ENCODE measurements at places on chromosomes 13 and 19. TPM values are rescaled to one million over a fixed set of nuclear protein-coding genes. Genes with fewer than 3 reads are reported as not detected.
A peak's percentile ranks its signal among the peaks of the same experiment; 100 is the strongest.

- no peak for DNase-seq
Measured at GRCh38 chr13:93724187-93724586, 497.6 kb downstream of the GPC6 start.

Gene SLC1A6
- total RNA-seq: not detected

- no peak for DNase-seq
Measured at GRCh38 chr19:18969931-18970659, 29.1 kb upstream of the HOMER3 start.

Gene FFAR3
- total RNA-seq: not detected

DNA sequence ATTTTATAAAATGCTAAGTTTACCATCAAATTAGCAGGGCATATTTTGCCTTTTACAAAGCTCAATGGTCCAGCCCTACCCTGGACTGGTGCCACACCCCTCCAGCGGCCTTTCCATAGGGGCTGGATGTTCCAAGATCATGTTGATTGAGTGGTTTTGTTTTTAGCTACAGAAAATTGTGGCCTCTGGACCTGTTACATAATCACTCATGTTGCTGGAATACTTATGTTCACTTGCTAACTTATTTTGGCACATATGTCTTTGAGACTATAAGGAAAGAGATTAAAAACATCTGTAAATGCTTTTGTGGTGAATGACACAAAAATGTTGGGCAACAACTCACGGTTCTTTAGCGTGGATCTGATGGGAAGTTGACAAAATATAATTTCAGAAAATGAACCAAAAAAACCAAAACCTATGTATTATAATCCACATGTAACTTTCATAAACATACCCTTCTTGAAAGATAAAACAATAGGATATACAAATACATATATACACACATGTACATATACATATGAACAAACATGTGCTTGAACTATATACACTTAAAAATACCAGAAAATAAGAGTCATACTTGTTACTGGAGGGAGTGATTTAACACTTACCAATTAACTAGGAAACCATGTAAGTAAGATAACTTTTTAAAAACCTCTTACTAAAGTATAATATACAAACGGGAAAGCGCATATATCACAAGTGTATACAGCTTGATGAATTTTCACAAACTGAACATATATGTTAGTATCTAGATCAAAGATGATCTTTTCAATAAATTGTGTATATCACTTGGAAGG is 46.6 kb upstream of the SLC15A1 start:
- no peak for DNase-seq

Gene PSG3
- total RNA-seq: not detected

DNA sequence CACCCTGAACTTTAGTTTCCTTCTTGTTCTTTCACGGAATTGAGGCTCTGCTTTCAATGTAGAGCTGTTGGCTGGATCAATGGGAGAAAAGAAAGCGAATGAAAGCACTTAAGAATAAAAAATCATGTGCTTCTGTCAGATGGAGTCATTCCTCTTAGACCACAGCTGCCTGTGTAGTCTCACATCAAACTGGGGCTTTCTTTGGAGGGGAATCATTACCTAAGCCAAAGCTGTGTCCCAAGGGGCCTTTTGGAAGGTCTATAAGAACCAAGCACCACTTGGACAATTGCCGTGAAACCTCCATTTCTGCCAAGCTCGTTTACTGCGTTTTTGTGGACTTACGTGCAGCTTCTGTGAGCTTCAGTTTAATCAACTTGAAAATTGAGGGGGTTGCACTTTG is 44.2 kb upstream of the RNF113B start:
- no peak for DNase-seq

DNA sequence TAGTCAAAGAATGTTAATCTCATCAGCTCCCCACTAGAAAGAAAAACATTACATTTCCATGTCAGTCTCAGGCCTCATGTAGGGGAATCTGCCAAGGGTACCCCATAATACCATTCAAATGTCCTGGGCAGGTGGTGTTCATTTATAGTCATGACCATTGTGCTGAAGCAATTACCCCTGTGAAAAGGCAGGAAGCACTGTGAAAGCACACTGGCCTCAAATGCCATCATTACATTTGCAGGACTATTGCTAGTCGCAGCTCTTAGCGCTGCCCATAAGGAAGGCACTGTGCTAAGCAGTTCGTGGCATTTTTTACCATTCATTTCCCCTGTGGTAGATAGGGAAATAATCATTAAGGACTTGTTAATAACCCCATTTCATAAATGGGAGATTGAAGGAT is 109.0 kb downstream of the LHFPL6 start:
- DNase-seq: no peak

- DNase-seq: peak; percentile 33
Measured at GRCh38 chr19:33175886-33176669, 18.1 kb upstream of the LRP3 start.

- DNase-seq: no peak
Measured at GRCh38 chr13:74443631-74444030, 309.4 kb upstream of the KLF12 start.

DNA sequence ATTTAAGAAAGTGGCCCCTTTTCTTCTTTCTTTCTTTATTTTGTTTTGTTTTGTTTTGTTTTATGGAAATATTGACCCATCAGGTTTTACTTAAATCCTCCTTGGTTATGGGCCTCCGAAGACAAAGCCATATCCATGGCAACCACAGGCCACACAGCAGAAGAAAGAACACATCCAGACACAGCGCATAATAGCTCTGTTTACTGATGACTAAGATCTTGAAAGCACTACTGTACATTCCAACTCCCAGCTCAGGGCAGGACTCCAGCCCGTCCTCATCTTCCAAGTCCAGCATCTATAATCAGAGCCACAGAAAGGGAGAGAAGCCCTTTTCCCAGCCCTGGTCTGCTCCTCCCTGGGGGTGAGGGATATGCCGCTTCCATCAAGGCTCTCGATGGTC is 84.3 kb downstream of the NUFIP1 start:
- DNase-seq: no peak

GRCh38 chr19:49869009-49869483 is 1.7 kb upstream of the PNKP start:
- no peak for DNase-seq

DNA sequence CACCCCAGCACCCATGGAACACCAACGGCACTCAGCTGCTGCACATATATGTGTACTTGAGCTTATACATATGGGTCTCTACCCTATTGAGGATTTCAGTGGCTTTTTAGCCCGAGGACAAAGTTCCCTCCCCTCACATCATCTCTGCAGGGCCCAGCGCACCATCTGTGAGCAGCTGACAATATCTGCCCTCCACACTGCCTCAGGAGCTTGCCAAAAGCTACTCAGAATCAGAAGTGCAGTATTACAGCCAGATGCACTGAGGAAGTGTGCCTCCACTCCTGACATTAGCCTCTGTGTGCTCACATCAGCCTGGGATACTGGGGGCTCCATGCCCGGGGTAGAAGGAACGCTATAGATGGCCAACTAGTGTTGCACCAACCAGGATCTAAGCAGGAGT is 903.9 kb downstream of the UQCRFS1 start:
- no peak for DNase-seq

- no peak for DNase-seq
Measured at GRCh38 chr13:50421473-50422130, 406.4 kb downstream of the KCNRG start.

Gene SIAH3
- 0.12 TPM for total RNA-seq

Gene MAST1
- total RNA-seq: 0.67 TPM

Gene ZNF416
- total RNA-seq: 7.2 TPM

Gene SYCN
- not detected for total RNA-seq

Gene PRR20D
- total RNA-seq: not detected

GRCh38 chr19:1355568-1356507 is 27.9 kb upstream of the NDUFS7 start:
- peak; percentile 12 for DNase-seq

- no peak for DNase-seq
Measured at GRCh38 chr19:43570174-43570791, 5.0 kb downstream of the XRCC1 start.

DNA sequence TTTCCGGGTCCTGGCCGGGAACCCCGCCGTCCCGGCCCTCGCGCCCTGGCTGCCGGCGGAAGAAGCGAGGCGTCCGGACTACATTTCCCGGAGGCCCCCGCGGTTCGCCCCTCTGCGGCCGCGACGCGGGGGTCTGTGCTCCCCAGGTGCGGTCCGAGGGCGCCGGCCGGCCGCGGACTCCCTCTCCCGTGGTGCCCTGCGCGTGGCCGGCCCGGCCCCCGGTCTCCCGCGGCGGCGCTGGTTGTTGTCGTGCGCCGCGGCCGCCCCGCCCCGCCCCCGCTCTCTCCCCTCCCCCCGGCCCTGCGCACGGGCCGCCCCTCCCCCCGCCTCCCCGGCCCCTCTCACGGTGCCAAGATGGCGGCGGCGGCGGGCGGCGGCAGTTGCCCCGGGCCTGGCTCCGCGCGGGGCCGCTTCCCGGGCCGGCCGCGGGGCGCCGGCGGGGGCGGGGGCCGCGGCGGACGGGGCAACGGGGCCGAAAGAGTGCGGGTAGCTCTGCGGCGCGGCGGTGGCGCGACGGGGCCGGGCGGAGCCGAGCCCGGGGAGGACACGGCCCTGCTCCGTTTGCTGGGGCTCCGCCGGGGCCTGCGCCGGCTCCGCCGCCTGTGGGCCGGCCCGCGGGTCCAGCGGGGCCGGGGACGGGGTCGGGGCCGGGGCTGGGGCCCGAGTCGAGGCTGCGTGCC is at the start of gene KMT2B:
Gene KMT2B (plus strand): TSS at position 339 of the 680 bp plus-strand sequence. CDS start 16 bp downstream, at position 355.
- no peak for DNase-seq

- DNase-seq: peak; percentile 26
Measured at GRCh38 chr13:91017031-91017668, 330.3 kb upstream of the MIR17HG start.

DNA sequence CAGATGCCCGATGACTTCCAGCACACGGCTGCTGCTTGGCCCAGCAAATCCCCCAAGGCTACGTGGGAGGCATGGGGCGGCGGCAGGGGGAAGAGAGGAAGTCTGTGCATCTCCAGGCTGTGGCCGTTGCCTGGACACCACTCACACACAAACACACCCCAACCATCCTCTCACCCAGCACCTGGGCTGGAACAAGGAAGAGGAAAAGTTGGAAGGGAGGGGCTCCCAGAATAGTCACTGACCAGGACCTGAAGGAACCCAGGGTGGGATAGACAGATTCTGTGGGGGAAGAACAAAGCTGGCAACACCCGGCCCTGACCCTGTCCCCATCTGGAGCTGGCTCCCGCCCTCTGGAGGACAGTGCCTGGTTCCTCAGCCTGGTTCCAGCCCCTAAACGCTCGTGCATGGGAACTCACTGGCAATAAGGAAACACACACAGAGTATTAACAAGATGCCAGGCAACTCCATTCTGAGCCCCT is 11.2 kb downstream of the PPP6R1 start:
- DNase-seq: no peak

DNA sequence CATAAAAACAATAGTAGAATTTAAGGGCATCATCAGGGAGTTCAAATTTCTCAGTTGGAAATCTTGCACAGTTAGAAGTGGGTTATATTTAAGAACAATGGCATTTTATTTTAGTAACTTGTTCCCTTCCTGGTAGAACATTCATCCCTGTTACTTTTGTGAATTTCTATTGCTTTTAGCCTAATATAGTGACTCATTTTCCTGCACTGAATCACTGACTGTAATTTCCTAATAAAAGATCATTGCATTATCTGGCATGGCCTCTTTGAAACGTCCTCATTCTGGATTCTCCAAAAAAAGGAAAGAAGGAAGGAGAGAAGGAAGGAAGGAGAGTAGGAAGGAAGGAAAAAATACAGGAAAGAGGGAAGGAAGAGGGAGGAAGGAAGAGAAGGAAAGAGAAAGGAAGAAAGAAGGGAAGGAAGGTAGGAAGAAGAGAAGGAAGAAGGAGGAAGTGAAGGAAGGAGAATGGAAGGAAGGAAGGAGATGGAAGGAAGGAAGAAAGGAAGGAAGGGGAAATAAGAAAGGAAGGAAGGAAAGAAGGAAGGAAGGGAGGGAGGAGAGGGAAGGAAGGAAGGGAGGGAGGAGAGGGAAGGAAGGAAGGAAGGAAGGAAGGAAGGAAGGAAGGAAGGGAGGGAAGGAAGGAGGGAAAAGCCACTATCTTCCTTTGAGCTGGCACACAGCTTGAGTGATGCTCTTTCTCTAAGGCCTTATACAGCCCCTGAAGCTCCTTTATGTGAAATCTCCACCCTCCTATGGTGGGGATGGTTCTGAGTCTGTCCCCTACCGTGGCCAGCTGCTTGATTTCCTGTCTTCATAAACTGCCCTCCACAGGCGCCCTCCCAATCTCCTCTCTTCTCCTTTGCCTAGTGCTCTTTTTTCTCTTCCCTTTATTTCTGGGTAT is 29.8 kb upstream of the TM9SF2 start:
- no peak for DNase-seq

Gene VSTM1
- total RNA-seq: not detected

DNA sequence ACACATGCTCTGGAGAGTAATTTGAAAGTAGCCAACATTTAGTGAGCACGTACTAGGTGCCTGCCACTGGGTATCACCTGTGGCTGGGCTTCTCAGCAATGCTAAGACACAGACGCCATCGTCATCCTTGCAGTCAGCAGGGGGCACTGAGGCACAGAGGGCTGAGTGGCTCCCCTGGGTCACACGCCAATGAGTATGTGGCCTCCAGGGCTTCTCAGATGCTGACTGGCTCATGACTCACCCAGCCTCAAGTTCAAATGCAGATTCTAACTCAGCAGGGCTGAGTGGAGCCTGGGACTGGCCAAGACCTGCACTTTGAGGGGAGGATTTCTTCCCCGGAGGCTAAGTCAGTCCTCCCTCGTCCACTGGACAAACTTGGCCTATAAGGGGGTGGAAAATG is 115.1 kb upstream of the CACNA1A start:
- no peak for DNase-seq

DNA sequence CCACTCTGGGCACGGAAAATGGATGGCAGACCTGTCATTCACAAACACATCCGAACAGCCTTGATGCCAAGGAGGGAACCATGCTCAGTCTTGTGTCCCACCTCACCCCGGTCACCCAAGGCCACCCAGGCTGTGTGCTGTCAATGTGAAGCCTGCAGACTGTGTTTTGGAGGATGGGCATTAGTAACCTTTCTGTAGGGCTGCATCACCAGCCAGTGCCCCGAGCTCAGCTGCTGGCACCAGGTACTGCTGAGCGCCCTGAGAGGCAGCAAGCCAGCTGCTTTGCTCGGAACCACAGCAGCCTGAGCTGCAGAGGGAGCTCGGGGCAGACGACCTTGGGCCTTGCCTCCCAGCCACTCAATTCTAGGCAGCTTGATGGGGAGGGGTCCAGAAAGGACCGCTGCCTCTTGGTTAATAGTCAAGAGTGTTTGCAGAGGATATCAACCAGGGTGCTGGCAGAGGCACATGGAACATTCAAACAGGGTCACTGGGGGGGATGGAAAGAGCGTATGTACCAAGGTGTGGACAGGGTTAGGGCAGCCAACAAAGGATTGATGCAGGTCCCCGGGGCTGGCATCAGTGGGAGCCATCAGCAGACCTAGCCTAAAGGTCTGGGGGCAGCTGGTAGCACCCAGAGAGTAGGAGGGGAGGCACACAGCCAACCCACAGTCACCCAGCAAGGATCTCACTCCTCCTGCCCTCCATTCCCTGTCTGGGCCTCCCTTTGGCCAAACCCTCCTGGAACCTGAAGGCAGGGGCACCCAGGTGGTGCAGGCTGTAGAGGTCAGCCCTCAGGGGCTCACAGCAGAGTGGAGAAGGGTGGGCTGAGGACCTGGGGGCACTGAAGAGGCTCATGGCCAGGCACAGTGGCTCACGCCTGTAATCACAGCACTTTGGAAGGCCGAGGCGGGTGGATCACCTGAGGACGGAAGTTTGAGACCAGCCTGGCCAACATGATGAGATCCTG is 8.1 kb downstream of the VSTM2B start:
- no peak for DNase-seq

Gene CEACAM18
- total RNA-seq: not detected

All from activated CD4-positive, alpha-beta T cell treated with anti-CD3 and anti-CD28 coated beads, Interleukin-2, amount 10 ng/mL, durations not matched to agents 7 days and 5 days (primary cell).